HFFc6 (cell line): ENCODE measurements at places on chromosomes 5 and 9.

GRCh38 chr5:59264639-59265245 is 628.8 kb downstream of the PDE4D start:
- no peak for DNase-seq

DNA sequence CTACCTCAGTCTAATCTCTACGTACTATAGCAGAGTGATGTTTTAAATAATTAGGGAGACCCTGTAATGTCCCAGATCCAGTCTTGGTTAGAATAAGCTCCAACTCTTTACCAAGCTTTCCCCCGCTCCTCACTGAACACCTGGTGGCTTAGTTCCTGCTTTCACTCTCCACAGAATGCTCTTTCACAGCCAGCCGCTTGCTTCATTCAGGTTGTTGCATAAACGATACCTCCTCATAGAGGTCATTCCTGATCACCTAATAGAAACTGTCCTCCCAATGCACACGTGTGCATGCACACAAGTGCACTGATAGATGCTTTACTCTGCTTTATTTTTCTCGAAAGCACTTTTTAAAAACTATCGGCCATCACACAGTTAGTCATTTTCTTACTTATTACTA is 298.1 kb downstream of the TRPM3 start:
- DNase-seq, result no peak

- no peak for DNase-seq
These were observed 312.9 kb downstream of the ADGRV1 start for GRCh38 chr5:90871391-90871991.

DNA sequence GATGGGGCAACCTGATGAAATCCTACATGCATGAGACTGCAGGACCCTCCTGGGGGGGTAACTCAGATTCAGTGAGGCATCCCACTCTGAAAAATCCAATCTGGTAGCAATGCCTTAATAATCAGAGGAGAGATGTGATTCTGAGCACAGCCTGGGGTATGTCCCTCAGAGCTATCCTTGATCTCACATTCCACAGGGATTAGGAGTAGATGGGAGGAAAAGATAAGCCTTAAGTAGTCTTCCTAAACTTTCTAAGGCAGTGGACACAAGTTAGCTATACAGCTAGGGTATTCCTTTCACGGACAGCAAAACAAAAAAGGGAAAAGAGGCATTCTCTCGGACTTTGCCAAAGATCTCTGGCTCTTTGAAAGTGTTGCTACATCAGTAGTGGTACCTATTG is 3.9 kb upstream of the SPATA9 start:
- DNase-seq, result peak; percentile 36

GRCh38 chr5:98954392-98955028 is 25.7 kb upstream of the CHD1 start:
- DNase-seq, result no peak

DNA sequence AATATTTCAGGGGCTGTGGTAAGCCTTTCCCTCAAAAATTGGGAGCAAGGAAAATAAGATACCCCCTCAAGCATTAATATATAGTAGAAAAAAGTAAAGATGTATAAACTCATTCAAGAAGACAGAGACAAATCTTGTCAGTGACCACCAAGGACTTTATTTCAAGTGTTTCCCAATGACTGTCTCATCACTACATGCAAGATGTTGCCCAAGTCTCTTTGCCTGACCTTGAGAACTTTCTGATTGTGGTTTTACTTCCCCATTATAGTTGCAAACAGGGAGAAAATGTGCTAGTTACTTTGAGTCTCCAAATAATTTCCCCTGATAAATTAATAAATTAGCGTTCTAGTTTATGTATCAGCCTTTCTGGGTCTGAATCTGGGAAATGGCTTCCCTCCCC is 4.0 kb upstream of the SLC46A2 start:
- DNase-seq, result no peak
